ENCODE measurements at places on chromosomes 7 and 10.

- no peak for DNase-seq
Observed at GRCh38 chr10:70055550-70055949, 2.9 kb downstream of the MACROH2A2 start.

DNA sequence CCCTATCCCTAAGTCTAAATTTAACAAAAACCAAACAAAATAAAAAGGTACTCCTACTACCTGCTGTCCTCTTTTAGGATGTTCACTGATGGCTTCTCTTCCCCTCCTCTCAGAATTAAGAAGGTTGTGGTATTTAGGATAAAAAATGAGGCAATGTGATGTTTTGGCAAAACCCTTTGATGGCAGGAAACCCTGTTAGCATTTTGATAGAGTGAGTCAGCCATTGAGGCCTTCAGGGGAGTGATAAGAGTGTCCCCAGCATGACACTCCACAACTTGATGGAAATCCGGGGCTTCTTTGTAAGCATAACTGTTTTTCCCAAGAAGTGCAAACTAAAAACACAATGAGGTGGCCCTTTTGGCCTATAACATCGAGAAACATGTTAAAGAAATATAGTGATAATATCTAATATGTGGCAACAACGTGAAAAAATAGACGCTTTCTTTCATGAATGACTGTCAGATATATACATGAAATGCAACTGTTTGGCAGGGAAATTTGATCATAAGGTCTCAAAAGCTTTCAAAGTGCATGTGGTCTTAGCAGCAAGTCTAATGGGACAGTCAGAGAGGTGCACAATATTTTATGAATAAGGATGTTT lies 55.0 kb downstream of the PRTFDC1 start:
- no peak for DNase-seq

DNA sequence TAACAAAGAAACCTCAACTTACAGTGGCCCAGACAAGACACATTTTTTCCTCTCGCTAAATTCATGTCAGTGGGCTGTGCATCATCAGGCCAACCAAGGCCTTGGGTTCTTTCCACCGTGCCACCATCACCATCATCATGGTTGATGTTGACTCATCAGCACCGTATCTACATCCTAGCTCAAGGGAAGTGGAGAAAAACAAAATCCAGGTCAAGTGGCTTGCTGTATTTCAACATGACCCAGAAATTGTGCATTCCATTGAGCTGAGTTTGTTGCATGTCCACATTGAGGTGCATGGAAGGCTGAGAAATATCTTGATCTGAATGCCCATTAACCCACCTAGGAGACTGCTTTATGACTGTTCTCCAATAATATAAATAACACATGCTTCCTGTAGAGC lies 312.4 kb upstream of the CDC14C start:
- DNase-seq, result no peak

DNA sequence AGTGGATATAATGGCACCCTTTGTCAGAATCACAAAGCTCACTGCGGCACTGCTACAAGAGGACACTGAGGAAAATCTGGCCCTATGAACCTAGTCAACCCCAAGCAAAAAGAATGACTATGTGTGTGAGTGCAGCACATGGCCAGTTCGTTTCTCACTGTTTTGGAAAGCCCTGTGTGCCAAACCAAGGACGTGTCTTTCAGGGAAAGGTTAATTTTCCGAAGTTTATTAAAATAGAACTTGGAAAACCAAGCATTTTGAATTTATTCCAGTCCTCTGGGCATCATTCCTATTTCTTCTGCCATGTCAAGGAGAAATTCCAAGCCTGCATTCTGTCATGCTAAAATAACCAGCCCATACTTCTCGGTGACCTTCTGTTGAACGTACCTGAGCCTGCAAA lies 471.8 kb downstream of the PLXDC2 start:
- no peak for DNase-seq

- no peak for DNase-seq
Observed at GRCh38 chr10:25555865-25556264, 378.2 kb upstream of the MYO3A start.

DNA sequence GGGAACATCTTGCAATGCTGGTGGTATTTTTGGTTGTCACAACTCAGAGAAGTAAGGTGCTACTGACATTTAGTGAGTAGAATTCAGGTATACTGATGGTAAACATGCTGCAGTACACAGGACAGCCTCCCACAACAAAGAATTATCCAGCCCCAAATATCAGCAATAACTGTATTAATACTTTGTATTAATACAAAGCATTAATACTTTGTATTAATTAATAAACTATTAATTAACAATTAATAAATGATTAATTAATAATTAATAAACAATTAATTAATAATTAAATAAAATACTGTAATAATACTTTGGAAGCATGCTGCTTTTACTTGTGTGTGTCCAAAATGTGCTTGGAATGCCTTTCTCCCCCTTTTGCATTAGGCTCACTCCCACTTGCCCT lies 62.5 kb downstream of the ZNF92 start:
- DNase-seq, result no peak

- DNase-seq, result no peak
Observed at GRCh38 chr7:37216156-37216852, 232.4 kb downstream of the ELMO1 start.

DNA sequence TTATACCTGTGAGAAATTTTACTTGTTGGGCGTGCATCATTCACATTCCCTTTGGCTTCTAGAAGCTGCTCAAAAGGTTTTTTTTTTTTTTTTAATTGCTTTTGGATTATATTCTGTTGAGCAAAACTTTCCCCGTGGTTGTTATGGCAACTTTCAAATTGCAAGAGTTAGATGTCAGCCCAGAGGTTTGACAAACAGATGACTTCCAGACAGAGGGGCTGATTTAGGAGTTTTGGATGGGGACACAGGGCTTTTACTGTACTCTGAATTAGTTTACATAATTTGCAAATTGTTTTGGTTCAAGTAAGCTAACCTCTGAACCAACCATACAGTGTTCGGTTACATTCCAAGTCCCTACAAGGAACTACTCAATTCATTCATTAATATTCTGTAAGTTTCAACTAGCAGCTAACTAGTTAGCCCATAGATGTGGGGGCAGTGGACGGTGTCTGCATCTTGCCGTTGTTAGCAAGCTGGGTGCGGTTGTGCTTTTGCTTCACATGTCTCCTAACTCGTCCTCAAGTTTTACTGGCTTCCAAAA lies 66.4 kb upstream of the JAZF1 start:
- DNase-seq, result no peak

All from myocyte (in vitro differentiated cells).